Central memory CD8-positive, alpha-beta T cell (primary cell): ENCODE measurements at places on chromosomes 16 and 17.

GRCh38 chr16:5033256-5034166 lies at the start of gene NAGPA:
NAGPA (minus strand) TSS chr16:5033935; CDS start chr16:5033914, 21 bp downstream.
- DNase-seq = peak; percentile 72

DNA sequence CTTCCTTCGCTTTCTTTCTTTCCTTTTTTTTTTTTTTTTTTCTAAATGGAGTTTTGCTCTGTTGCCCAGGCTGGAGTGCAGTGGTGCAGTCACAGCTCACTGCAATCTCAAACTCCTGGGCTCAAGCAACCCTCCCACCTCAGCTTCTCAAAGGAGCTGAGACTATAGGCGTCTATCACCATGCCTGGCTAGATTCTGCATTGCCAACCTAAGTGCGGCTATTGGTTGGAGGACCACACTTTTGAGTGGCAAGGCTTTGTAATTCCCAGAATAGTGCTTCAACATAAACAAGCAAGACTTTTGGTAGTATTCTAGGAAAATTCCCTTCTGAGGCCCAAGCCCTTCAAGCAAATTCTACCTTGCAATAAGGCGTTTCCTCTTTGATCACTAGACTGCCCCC lies 107.8 kb downstream of the YPEL2 start:
- DNase-seq = no peak

- no peak for DNase-seq
Measured at GRCh38 chr16:86051368-86052114, 152.6 kb downstream of the IRF8 start.

DNA sequence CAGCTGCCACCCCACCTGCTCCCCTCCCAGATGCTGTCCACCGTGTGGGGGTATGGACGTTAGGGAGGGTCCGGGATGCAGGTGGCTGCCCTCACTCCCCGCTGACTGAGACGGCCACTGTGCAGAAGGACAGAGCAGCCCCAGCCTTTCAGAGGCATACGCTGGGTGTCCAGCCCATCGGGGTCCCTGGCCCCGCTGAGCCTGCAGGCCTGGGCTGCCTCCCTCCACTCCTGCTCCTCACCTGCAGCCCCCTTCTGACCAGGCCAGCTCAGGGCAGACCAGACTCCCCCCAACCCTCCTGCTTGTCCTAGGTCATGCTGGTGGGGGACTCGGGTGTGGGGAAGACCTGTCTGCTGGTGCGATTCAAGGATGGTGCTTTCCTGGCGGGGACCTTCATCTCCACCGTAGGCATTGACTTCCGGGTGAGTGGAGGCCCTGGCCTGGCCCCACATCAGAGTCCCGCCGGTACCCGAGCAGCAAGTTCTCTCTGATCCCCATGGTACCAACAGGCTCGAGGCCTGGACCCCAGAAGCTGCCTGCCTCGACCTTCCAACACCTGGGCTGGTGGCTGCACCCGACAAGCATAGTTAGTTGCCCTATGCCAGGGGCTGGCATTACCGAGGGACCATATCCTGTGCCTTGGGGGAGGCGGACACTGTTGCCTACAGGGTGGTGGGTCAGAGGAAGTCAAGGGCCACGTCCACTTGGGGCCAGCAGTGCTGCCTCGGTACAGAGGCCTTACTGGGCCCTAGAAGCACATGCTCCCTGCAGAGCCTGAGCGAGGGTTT lies 1.4 kb downstream of the RAB26 start:
- DNase-seq = no peak

DNA sequence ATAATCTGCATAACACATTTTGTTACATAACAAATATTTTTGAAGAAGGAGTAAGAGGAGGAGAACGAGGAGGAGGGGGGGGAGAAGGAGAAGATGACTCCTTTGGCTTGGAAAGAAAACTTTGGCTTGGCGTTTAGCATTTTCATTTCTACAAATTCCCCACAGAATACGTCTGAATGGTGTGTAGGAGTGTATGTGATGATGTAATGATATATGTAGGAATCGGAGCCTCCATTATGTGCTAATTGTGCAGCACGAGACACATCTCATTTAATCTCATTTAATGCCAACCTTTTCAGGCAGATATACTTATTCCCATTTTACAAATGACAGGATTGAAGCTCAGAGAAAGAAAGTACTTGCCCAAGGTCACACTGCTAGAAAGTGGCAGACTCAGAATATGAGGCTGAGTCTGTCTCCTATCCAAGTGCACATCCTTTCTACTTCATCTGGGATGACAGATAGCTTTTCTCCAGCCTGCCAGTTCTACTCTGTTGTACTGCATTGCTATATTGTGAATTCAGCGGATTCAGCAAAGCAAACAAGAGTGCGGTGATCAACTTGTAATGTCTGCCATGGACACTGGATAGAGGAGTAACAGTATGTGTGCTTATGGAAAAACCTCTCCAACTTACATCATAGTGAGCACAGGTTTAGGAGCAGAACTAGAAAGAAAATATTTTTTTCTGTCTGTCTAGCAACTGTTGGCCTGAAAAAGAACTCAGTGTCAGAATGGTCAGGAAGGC lies 10.4 kb upstream of the SLC47A2 start:
- DNase-seq = no peak

- DNase-seq = no peak
Measured at GRCh38 chr16:65410801-65411200, 288.9 kb upstream of the CDH11 start.

- no peak for DNase-seq
Measured at GRCh38 chr17:27425991-27426390, 30.3 kb upstream of the KSR1 start.
